ENCODE measurements at places on chromosomes 2 and 18.

DNA sequence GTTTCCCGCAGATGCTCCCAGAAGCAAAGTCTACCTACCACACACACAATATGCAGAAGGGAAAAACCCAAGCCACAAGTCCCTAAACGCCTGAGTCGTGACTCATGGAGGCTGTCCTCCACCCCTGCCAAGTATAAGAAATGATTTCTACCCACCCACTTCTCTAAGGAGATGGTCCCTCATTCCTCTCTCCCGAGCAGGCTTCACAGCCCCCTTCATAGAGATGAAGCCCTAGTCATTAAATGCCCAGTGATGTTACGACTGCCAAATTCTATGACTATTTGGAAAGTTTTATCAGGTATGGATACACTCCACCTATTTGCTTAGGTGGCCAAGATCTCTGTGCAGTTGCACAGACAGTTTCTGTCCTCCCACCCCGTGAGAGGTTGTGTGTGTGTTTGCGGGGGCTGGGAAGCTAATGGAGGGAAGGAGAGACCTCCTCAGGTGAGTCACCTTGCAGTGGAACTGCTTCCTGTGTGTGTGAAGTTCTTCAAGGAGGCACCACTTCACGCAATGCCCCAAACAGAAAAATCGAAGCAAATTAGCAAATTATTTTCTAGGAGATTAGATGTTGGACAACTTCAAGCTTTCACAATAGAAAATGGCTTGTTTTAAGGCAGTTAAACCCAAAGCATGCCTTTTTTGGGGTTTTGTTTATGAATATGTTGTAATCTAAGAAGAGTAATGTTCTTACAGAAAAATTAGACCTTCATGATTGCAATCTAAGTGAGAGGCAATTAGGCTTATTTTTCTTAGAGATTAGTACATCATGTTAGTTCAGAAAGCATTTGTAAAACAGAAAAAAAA, 175.2 kb downstream of the TGIF1 start:
- peak; percentile 22 for DNase-seq

GRCh38 chr2:10919771-10920621, 8.3 kb downstream of the KCNF1 start:
- DNase-seq = no peak

- no peak for DNase-seq
These were observed 604 bp upstream of the VIL1 start for GRCh38 chr2:218418321-218418716.

- no peak for DNase-seq
These were observed at the start of gene FOXI3 for GRCh38 chr2:88452565-88452905. FOXI3 (minus strand) TSS chr2:88452693; CDS start chr2:88452535, 158 bp downstream.

GRCh38 chr18:21179590-21180220, 62.3 kb upstream of the GREB1L start:
- no peak for DNase-seq

- no peak for DNase-seq
These were observed 171.3 kb upstream of the PARD3B start for GRCh38 chr2:204373942-204374341.

- no peak for DNase-seq
These were observed 16.6 kb upstream of the PSME4 start for GRCh38 chr2:53987336-53987921.

GRCh38 chr18:79904357-79905147, 46.9 kb downstream of the SLC66A2 start:
- no peak for DNase-seq
